ENCODE measurements at places on chromosomes 6 and 20.

DNA sequence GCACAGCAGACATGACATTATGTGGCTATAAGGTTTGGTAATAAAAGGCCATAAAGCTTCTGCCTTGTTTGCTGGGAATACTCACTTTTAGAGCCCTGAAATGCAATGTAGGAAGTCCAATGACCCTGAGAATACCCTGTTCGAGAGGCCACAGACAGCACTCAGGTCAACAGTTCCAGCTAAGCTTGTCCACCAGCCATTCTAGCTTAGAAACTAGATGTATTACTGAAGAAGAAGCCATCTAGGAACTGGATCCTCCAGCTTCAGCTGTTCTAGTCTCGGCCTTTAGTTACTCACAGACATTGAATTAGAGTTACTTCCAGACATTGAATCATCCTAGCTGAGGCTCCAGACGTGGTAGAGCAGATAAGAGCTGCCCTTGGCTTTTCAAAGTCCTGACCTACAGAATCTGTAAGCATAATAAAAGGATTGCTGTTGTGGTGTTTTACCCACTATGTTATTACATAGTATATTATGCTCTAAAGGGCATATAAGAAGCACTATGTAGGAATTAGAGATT lies 84.9 kb downstream of the MMS22L start:
- DNase-seq: no peak

GRCh38 chr20:4069751-4070150 lies 54.4 kb upstream of the RNF24 start:
- DNase-seq: no peak

DNA sequence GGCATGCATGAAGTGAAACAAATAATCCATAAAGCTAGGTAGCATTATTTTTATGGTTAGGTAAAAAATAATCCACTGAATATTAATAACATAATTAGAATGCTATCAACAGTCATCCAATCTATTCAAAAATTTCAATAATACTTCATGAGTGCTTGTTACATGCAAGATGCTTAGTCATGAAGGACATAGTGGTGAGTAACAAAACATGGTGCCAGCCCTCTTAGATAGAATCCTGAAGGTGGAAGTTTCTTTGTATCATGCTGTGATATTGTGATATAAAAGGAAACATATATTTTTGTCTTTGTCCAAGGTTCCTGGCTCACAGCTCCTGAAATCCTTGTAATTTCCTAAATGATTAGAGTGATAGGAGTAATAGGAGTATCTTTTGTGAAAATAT lies 14.9 kb downstream of the RCAN2 start:
- DNase-seq: no peak

- no peak for DNase-seq
These were observed 238.2 kb downstream of the ERMARD start for GRCh38 chr6:169989594-169989993.

- DNase-seq: no peak
These were observed 219.6 kb downstream of the CD83 start for GRCh38 chr6:14337152-14337551.

DNA sequence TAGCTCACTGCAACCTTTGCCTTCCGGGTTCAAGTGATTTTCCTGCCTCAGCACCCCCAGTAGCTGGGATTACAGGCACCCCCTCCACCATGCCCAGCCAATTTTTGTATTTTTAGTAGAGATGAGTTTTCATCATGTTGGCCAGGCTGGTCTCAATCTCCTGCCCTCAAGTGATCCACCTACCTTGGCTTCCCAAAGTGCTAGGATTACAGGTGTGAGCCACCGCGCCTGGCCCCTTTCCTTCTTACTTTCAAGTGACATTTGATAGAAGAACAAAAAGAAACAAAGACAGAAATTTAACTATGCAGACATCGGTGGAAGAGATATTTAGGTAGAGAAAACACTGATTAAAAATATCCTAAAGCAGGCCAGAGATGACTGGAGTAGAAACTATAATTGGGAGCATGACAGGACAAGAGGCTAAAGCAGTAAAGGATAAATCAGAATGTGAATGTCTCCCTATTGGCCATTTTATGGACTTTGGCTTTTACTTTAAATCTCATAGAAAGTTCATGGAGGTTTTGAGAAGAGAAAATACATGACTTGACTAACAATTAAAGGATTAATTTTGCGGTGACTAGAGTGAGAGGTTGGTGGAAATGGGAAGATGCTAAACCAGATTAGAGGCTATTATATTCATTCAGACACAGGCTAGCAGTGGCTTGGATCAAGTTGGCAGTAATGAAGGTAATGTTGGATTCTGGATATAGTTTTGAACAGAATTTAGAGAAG lies 2.2 kb upstream of the EYS start:
- no peak for DNase-seq

- no peak for DNase-seq
These were observed 688.4 kb downstream of the HTR1B start for GRCh38 chr6:76774781-76775384.

- no peak for DNase-seq
These were observed 20.3 kb upstream of the SMOC2 start for GRCh38 chr6:168420706-168421105.
